ENCODE measurements at places on chromosomes 4 and X. TPM values are rescaled to one million over a fixed set of nuclear protein-coding genes. Genes with fewer than 3 reads are reported as not detected.

GRCh38 chr4:10982305-10982704, 297.7 kb upstream of the CLNK start:
- DNase-seq = no peak

DNA sequence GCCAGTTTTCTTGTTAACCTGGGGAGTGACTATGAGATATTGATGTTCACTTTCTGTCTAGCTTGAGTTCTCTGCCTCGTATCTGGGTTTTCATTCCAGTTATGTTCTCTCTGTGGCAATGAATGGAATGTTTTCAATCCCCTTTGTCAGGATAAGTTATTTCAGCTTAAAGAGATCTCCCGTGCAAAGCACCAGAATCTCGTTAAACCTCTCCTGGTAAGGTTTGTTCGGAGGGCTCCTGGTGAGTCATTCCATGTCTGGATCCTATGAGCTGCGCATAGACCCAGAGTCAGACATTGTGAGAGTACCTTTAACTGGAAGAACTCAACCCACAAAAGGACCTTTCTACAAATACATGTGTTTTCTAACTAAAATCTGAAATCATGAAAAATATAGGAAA, 51.0 kb downstream of the KDR start:
- peak; percentile 44 for DNase-seq

DNA sequence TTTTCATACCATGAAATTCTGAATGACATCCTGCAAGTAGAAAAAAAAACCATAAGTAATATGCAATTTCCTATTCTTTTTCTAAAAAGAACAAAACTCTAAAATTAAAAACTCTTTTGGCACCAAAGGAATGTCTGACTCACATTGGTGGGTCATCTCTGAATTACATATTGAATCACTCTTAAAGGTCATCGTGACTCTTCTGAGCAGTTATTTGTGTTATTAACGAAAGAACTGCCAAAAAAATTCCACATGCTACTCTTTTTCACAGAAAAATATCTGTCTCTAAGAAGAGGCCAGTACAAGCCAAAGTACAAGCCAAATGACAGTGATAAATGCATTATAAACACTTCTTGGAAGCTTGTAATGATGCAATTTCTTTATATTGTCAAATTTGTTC, 282.2 kb downstream of the GUCY2F start:
- DNase-seq = no peak

GRCh38 chr4:13981499-13981898, 354.0 kb upstream of the BOD1L1 start:
- no peak for DNase-seq

DNA sequence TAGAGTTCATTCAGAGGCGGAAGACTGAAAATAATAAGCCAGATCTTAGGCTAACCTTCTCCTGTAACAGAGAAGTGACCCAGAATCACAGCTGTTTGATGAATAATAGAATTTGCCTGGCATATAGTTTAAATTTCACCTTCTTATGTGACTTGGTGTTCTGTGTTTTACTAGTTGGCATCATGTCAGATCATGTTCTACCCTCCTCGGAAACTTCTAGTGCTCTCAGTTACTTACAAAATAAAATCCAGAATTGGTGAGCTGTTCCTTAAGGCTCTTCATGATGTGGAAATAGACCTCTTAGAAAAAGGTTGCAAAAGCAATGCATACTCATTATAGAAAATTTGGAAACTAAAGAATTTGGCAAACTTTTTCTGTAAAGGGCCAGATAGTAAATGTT, 31.1 kb downstream of the TMEM164 start:
- DNase-seq = no peak

DNA sequence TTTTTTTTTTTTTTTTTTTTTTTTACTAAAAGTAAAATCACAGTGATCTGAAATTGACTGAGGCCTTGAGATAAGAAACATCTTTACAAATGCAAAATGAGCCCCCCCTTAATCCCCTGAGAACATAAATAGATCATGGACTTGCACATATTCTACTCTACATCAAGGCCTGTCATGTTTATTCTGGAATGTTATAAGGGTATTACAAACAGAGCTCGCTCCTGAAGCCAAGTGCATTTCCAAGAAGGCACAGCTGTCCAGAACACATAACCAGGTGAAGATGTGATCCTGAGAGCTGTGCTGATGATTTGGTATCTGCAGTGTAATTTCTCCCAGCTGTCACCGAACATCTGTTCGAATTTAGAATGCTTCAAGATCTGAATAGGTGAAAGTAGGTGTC, 384.5 kb downstream of the GPAT3 start:
- no peak for DNase-seq

- DNase-seq = no peak
Measured at GRCh38 chrX:109684136-109684535, 48.9 kb downstream of the ACSL4 start.

DNA sequence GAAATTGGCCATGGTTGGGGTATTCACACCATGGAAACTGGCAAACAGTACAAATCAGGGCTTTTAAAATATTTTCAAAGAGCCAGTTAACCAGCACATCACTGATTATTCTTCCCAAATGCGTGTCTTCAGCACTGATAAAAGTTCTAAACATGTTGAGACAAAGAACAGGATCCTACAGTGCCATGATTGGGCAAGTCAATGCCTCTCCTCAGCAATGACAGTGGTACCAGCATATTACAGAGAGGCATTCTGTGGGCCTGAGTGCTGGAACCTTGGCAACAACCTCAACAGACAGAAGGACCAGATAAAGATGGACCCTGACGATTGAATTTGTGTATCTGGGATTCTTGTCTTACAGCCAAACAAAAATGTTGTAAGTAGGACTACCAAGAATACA, 108.9 kb downstream of the EFHC2 start:
- no peak for DNase-seq

DNA sequence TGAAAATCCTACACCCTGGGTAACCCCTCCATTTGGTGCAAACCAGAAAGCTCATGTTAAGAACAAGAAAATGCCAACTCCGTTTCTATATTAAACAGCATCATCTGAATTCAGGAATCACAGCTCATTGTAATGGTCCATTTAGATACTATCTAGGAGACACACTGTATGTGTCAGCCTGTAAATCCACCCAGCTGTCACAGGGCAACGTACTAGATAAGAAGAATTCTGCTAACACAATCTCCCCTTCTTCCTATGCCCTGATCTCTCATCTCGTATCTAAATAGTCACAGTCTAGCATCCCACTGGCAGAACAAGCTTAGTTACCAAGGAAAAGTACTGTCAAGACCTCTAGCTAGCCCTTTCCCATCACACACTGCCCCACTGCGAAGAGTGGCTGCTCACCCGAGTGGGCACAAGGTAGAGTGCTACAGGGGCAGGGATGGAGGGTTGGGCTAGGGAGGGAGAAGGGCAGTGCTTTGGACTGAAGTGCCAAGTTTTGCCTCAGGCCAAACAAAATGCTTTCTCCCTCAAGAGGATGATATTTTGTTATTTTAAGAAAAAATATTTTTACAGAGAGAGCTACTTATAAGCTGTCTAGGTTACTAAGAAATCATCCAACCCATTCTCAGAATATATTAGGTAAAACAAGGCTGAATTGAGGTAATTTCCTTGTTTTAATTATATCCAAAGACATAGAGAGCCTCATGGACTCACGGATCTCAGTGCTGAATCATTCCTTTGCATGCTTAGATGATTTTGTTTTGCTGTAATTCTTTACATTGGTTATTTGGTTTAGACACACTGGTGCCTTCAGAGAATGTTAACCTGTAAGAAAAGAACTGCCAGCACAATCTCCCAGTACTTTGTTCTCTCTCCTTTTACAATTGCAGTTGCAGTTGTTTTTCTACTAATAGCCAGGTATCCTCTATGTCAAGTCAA, 196.6 kb downstream of the PRDM5 start:
- no peak for DNase-seq

GRCh38 chr4:149555146-149555545, 260.5 kb downstream of the IQCM start:
- DNase-seq = no peak

DNA sequence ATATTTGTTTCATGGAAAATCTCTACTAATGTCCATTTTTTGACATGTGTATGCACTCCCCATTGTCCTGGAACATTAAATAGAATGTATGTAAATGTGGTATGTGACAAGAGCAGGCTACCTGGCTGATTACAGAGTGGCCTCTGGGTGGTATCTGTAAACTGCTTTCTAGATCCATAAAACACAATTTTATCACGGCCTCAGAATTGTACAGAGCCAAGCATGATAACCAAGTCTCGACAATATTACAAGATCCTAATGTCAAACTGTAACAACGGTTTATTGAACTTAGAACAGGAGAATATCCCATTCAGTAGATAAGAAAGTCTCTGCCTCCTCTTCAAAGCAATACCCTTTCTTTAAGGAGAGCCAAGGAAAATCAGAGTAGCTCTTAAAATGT, 212.4 kb downstream of the PCDH7 start:
- no peak for DNase-seq

Gene NWD2
- total RNA-seq = not detected

Gene FGF2
- total RNA-seq = 23.9 TPM

Gene RAI2
- total RNA-seq = 0.25 TPM

Gene GRXCR1
- not detected for total RNA-seq

Gene GPRIN3
- total RNA-seq = 2.2 TPM

Gene CLDN34
- 0.46 TPM for total RNA-seq

Gene LIMCH1
- total RNA-seq = 18.6 TPM

Gene MAGEB17
- not detected for total RNA-seq
